ENCODE measurements at places on chromosomes 16 and 17. TPM values are rescaled to one million over a fixed set of nuclear protein-coding genes. Genes with fewer than 3 reads are reported as not detected.

Gene TM4SF5
- 1.1 TPM for polyA plus RNA-seq

Gene TBC1D3G
- polyA plus RNA-seq = not detected

Gene FOXN1
- 0.55 TPM for polyA plus RNA-seq

Gene RPH3AL
- 17.3 TPM for polyA plus RNA-seq

DNA sequence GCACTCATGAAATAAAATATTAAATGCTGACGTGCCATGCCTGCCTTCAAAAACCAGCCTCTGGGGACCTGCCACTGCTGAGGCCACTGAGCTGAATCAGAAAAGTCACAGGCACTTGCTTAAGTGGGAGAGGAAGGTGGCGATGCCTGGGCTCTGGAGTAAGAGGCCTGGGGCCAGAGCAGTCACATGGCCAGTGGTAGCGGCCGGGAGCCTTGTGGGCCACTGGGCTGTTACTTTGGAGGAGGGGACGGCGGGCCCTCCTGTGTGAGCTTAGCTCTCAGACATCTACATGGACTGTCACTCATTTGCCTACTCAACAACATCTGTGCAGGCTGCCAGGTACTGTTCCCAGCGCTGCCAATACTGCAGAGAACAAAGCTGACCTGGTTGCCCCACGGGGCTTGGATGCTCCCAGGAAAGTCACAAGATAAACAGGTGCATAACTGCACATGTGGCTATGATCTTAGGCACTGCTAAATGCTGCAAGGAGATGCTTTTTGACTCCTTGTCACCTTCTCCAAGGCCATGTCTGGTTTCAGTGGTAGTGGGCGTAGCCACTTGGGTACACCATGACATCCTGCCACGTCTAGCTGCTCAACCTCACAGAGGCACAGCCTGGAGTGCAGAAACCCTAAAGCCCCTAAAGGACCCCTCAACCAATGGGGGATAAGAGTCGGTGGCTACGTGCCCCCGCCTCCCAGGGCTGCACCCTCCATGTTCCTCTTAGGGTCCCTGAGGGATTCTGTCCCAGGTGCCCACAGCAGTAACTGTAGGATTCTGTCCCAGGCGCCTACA lies 11.6 kb downstream of the COTL1 start:
- DNase-seq = no peak

- DNase-seq = no peak
Measured at GRCh38 chr17:39863244-39863917, 731 bp downstream of the IKZF3 start.

- DNase-seq = no peak
Measured at GRCh38 chr17:44559634-44560554, 2.6 kb downstream of the FZD2 start.
